ENCODE measurements at places on chromosomes 1 and 21.

GRCh38 chr1:205188098-205188497 lies 23.4 kb downstream of the DSTYK start:
- no peak for DNase-seq

- no peak for DNase-seq
Observed at GRCh38 chr1:227223171-227223806, 95.0 kb downstream of the CDC42BPA start.

DNA sequence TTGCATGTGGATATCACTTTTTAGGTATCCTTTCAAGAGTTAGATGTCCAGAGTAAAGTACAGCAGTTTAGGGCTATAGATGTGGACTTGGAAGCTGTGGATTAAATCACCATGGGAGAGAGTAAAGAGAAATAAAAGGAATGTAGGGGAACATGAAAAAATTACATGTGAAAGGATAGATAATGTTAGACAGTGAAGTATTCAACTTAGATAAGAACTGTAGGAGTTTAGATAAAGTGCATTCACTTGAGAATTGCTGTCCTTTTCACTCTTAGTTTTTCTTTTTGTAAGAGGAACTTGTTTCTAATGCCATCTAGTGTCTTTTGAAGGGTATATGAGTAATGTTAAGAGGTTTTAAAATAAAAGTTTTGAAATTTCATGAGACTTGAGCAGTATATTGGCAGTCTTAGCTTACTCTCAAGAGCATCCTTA lies 40.1 kb downstream of the MAST2 start:
- DNase-seq: no peak

- no peak for DNase-seq
Observed at GRCh38 chr1:87030740-87031690, 116.6 kb downstream of the HS2ST1 start.

- DNase-seq: no peak
Observed at GRCh38 chr1:19397217-19397945, 85.3 kb downstream of the SLC66A1 start.

DNA sequence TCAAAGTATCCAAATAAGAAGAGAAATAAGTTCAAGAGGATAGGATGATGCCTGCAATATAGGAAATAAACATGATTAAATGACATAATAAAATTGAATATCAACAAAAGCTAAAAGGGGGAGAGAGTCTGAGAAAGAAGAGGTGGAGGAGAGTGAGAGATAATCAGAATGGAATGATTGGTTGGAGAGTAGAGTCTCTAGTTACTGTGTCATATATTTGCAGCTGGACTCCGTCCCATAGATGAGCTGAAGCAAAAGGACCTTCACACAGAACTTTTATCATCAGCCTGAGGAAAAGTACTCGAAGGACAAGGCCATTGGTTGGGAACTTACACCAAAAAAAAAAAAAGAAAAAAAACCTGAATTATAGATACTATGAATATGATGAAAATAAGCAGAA lies 22.8 kb upstream of the S100A2 start:
- DNase-seq: no peak

DNA sequence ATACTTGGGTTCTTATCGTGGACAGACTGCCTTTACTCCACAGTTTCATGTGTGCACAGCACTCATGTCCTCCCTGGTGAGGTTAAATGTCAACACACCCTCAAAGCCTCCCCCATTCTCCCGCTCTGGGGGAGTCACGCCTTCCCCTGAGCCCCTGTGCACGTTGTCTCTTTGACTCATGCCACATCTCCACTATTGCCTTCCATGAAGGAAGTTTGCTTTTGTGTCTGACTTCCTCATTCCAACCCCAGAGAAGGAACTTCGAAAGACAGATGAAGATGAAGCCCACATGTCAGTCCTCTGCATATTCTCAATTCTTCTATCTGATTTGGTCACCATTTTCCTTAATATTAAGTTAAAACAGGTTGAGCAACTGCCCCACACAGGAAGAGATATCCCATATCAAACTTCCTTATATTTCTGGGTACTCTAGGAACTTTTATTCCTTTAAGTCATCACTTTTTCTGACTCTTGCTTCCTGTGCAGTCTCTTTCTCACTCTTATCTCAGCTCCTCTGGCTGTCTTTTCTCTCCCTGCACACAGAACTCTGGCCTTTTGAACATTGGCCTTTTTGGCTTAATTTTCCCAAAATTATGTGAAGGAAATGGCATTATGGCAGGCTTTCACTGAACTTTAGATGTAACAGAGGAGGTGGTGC lies 41.5 kb downstream of the C4BPA start:
- no peak for DNase-seq

DNA sequence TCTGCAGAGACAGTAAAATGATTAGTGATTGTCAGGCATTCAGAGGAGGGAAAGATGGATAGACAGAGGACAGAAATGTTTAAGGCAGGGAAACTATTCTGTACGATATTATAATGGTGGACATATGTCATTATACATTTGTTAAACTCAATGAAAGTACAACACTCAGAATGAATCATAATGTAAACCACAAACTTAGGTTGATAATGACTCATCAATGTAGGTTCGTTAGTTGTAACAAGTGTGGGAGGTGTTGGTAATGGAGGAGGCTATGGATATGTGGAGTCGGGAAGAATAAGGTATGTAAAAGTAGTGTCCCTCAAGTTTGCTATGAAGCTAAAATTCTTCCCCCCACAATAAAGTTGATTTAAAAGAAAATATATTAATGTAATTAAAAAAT lies 455.0 kb downstream of the BRINP3 start:
- no peak for DNase-seq

GRCh38 chr1:107821340-107821739 lies 143.6 kb downstream of the VAV3 start:
- DNase-seq: no peak

- no peak for DNase-seq
Observed at GRCh38 chr1:212286556-212287131, 1.4 kb downstream of the PPP2R5A start.

DNA sequence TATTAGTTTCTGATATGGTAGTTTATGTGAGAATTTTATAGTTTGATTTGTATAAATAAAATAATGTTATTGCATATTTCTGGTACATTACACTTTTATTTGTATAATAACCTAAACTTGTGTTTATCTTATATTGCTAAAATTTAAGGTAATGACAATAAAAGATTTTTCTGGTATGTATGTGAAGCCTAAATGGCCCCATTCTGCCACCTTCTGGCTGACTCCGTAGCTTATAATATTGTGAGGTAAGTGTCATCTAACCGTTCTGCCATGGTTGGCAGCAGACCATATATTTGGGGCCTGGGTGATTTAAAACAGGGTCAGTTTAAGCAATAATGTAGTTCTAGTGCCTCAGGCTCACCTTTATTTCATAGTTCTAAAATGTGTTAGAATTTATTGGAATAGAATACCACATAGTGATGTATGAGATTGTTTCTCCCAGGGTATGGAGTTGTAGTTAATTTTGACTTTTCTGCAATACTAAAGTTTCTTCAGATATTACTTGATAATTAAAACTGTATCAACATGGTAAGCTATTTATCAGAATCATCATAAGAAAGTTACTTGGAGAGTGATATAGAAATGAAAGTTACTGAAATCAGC lies 21.2 kb upstream of the PRKACB start:
- no peak for DNase-seq

GRCh38 chr1:203915811-203916210 lies 54.4 kb downstream of the SNRPE start:
- DNase-seq: no peak

DNA sequence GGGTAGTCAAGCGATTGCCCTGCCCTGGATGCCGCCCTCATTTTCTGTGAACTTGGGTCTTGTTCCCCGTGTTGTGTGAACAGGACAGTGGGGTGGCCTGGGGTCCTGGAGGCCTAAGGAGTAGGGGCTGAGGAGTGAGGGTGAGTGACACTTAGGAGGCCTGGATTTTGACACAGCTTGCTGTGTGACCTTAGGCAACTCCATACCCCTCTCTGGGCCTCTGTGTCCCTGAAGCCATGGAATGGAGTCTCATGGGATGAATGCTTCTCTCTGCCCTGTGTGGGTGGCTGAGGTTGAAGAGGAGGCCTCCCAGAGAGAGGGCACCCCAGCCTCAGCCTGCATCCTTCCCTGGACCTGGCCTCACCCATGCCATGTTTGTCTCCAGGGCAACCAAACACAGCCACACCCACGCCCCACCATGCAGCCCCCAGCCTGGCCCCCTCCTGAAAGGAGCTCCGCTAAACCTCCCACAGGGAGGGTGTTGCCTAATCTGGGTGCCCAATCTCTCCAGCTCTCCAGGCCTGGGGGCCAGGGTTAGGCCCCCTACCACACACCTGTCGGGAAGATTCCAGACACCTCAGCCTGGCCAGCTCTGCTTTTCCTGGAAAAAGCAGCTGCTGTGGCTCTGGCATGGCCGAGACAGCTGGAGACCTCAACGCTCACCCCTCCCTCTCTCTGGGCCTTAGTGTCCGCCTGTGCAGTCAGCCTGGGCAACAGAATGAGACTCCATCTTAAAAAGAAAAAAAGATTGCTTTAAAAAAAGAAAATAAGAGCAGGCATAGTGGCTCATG lies 9.9 kb downstream of the MYOM3 start:
- no peak for DNase-seq

- DNase-seq: no peak
Observed at GRCh38 chr1:32753532-32754316, 51.2 kb upstream of the SYNC start.

DNA sequence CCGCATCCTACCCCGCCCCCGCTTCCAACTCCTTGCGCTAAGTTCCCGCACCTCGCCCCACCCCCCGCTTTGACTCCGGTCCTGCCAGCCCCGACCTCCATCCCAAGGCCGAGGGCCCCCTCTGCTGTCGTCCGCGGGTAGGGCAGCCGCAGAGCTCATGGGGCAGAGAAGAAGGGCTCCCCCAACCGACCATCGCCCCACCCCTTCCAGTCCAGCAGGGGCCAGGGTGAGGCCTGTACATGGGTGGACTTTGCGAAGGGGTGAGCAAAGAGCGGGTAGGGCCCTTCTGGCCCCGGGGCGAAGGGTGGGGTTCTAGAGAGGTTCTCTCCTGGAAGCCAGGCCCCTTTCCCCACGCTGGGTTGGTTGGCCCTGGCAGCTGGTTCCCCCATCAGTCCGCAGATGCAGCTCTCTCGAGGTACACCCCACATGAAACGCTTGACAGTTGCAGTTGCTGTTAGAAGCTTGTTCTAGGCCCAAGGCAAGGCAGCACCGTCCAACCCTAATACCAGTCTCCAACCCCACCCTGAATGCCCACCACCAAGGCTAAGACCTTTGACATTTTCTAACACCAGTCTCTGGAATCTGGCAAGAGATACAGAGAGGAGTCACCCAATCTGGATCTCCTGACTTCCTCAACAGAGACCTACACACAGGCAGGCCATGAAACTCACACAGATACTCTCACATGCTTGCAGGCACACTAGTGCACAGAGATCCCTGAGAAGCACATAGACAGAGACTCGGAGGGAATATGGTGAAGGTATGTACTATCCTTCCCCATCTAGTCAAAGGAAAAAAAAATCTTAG lies 25.3 kb upstream of the ADGRB2 start:
- peak; percentile 61 for DNase-seq

GRCh38 chr1:174480324-174480723 lies 32.6 kb downstream of the GPR52 start:
- no peak for DNase-seq

DNA sequence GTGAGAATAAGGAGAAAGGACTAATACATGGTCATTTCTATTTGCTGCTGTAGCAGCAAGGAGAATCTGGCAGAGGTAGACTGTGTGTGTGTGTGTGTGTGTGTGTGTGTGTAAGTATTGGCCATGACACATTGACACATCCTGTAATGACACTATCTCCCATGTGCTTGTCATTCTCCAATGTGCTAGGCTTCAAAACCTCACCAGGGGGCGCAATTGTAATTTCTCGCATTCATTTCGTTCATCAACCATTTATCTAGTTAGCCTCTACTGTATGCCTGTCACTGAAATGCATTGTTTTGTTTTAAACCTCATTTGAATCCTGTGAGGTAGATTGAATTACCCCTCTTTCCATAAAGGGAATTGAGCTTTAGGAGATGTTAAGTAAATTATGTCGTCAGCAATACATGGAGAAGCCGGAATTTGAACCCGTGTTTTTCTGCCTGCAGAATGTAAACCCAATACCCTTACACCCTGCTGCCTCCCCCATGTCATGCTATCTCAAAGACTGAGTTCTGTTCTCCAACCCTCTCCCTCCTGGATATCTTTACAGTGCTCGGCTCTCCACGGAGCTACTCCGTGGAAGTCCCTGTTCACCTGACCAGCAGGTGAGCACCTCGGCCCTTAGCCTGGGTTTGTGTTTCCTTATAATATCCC lies 100.8 kb downstream of the UCK2 start:
- peak; percentile 25 for DNase-seq

GRCh38 chr21:31326522-31327242 lies 17.4 kb downstream of the TIAM1 start:
- no peak for DNase-seq

GRCh38 chr1:181028196-181028595 lies 5.5 kb upstream of the STX6 start:
- no peak for DNase-seq

DNA sequence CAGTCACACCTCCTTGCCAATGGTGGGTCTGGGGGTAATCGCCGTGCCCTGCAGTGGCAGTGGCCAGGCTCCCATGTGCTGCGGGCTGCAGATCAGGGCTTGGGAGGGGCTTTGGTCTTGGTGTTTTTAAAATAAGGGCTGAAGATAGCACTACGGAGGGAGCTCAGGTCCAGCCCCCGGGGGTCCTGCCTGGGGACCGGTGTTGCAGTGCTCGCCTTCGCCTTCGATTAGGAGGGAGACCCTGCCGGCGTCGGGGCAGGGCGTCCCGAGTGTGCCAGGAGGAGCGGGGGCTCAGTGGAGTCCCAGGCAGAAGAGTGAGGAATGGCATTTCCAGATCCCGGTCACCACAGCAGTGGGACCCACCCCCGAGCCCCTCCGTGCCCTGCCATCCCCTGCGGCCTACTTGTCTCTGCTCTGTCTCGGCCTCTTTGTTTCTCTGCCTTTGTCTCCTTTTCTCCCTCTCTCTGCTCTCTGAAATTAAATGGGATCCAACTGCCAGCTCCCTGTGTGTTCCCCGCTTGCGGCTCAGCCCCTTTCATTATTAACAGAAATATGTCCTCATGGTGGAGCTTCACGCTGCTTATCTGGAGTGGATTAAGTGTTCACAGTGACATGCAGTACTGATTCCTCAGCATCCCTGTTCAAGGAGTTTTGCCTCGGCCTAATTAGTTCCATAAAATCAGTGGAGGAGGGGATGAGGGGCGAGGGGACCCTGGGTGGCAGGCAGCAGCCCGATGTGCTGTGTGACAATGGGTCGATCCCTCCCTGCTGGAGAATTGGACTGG lies 44.4 kb downstream of the DMRTB1 start:
- DNase-seq: no peak

GRCh38 chr1:10210841-10211804 lies 753 bp downstream of the KIF1B start:
- no peak for DNase-seq

- no peak for DNase-seq
Observed at GRCh38 chr1:86757272-86757984, 53.1 kb downstream of the SH3GLB1 start.

DNA sequence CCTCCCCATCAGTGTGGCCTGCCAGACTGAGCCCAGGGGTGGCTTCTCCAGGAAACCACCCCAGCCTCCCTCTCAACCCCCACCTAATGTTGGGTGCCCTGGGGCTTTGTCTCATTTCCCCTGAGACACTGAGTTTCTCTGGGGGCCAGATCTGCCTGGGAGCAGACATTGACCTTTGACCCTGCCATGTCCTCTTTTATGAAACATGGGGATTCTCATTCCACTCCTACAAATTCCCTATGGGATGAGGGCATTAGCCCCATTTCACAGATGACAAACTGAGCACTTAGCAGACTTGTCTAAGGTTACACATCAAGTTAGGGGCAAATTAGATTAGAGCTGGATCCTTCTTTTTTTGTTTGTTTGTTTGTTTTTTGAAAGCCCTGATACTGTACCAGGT lies 24.1 kb downstream of the RHBG start:
- DNase-seq: no peak
